ENCODE measurements at places on chromosomes 13 and 19.

DNA sequence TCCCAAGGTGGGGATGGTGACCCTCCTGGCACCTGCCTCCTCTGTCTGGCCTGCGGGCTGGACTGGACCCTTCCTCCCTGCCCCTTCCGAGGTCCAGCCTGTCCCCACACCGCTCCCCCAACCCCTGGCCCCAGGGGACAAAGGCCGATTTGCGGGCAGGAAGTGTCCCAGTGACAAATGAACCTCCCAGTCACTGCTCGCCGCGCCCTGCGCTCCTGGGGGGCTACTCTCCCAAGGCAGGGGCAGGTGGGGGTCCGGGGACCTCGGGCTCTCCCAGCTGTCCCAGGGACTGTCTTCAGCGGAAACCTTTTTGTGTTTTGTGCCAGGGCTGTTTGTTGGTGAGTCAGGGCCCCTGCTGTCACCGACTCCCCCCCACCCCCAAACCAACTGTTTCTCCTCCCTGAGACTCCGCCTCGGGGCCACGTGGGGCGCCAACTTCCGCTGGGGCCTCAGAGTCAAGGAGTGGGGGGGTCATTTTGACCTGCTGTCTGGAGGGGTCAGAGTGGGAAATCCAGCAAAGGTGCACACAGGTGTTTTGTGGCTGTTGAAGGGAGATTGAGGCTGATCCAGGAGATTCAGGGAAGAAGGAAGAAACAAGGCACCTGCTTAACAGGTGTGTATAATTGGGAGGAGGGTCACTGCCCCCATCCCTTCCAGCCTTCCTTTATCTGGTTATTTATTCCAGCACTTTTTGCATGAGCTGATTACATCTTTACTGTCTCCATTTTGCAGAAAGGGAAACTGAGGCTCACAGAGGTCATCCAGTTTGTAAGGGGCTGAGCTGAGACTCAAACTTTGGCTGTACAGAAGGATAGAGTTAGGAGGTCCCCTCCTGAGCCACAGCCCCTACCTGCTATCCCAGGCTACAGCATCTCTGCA, 831 bp downstream of the PGPEP1 start:
- no peak for DNase-seq

DNA sequence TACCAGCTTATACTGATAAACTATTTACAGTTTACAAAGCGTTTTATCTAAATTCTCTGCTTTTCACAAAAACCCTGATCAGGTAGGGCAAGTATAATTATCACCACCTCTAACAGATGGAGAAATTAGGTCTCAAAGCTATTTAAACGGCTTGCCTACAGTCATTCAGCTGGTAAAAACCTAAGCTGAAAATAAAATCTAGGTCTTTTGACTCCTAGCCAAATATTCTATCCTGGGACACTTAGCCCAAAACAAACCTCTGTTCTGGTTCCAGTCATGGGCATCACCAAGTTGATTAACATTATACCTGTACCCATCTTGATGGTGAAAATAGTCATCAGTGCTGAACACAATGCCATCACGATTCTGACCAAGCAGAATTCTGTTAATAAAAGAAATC, 11.4 kb downstream of the N4BP2L2 start:
- no peak for DNase-seq

GRCh38 chr13:76759877-76760276, 126.3 kb downstream of the KCTD12 start:
- no peak for DNase-seq

- no peak for DNase-seq
Observed at GRCh38 chr19:47448360-47448727, 23.3 kb downstream of the SLC8A2 start.
